Tibial nerve (tissue), 4 donors: ENCODE measurements at places on chromosomes 7 and 10. TPM values are rescaled to one million over a fixed set of nuclear protein-coding genes. Genes with fewer than 3 reads are reported as not detected.

GRCh38 chr10:130737621-130738020 lies 573.9 kb downstream of the TCERG1L start:
- no peaks in the 10 kb centered on the region for H3K27me3 ChIP-seq
- H3K4me3 ChIP-seq = no peak overlapping the region
- DNase-seq = no peak
- no peaks in the 10 kb centered on the region for H3K36me3 ChIP-seq

DNA sequence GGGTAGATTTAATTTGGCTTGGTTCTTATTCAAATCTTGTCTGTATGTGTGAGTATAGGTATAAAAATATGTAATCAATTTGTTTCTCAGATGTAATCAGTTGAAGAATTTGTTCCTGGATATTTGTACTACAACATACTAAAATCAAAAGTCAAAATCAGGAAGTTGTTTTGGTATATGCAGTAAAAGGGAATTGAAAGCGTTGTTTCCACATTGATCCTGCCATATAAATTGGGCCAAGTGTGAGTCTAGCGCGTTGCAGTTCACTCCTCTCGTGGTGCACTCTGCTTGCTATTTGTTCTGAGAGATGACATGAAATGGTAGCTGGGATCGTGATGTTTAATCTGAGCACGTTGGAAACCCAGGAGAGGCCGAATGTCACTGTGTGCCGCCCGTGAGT lies 55.9 kb downstream of the SHH start:
- H3K4me1 ChIP-seq = peaks cover 50% of the 10 kb centered on the region
- no peak overlapping the region for H3K4me3 ChIP-seq
- H3K27ac ChIP-seq = no peak overlapping the region
- no peaks in the 10 kb centered on the region for H3K27me3 ChIP-seq

DNA sequence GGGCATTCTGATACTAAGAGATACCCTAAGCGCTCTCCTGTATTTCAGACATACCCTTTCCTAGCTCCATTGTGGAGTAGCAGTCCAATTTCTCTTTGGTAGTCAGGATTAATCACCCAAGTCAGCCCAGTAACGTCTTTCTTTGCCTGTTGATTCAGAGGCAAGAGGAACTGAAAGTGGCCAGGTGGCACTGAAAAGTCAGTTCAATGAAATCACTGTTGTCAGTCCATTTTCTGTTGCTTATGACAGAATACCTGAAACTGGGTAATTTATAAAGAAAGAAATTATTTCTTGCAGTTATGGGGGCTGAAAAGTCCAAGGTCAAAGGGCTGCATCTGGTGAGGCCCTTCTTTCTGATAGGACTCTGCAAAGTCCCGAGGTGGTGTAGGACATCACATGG lies 40.2 kb downstream of the ANKRD61 start:
- no peak for DNase-seq
- no peak overlapping the region for H3K27ac ChIP-seq
- H3K4me3 ChIP-seq = no peak overlapping the region
- no peaks in the 10 kb centered on the region for H3K4me1 ChIP-seq
- no peaks in the 10 kb centered on the region for H3K36me3 ChIP-seq
- no peaks in the 10 kb centered on the region for H3K27me3 ChIP-seq

Gene CPA2
- total RNA-seq = 2.2 TPM

- no peaks in the 10 kb centered on the region for H3K27me3 ChIP-seq
- H3K4me1 ChIP-seq = no peaks in the 10 kb centered on the region
- no peak for DNase-seq
- no peak overlapping the region for H3K4me3 ChIP-seq
- no peak overlapping the region for H3K27ac ChIP-seq
- no peaks in the 10 kb centered on the region for H3K36me3 ChIP-seq
Observed at GRCh38 chr10:85250304-85250703, 921.9 kb downstream of the CCSER2 start.

GRCh38 chr10:132098539-132099388 lies 33.0 kb downstream of the JAKMIP3 start:
- no peaks in the 10 kb centered on the region for H3K4me1 ChIP-seq
- H3K27me3 ChIP-seq = no peaks in the 10 kb centered on the region
- H3K27ac ChIP-seq = no peak overlapping the region
- no peaks in the 10 kb centered on the region for H3K36me3 ChIP-seq
- H3K4me3 ChIP-seq = no peak overlapping the region
- DNase-seq = no peak

DNA sequence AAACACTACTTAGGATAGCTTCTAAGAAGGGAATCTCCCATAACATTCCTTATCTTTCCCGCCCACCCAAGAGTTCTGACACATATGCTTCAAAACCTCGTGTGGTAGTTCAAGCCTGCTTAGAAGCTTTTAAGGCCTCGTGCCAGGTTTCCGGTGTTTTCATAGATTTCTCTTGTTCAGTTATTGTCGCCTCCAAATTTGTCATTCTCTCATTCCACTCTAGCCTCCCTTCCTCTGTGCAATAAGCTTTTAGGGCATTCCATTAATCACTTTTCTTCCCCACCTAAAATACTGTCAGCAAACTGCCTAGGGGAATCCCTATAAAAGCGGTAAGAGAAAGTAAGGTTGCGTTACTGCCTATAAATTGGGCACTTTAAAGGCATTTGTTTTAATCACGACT lies 718 bp upstream of the BPGM start:
- no peaks in the 10 kb centered on the region for H3K27me3 ChIP-seq
- H3K27ac ChIP-seq = peak overlapping the region; percentile 97
- peak overlapping the region; percentile 61 for H3K4me3 ChIP-seq
- H3K4me1 ChIP-seq = peaks cover 4% of the 10 kb centered on the region

DNA sequence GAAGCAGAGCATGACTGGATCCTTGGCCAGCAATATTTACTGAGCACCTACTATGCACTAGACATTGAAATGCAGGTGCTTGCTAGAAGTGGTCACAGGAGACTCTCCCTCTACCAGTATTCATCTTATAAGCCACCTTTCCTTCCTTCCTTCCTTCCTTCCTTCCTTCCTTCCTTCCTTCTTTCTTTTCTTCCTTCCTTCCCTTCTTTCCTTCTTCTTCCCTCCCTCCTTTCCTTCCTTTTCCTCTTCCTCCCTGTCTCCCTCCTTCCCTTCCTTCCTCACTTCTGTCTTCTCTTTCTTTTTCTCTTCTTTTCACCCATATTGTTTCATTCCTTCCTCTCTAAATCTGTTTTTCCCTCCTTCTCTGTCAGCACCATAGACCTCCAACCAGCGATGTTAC lies 47.3 kb upstream of the TCF7L2 start:
- no peak overlapping the region for H3K27ac ChIP-seq
- no peaks in the 10 kb centered on the region for H3K36me3 ChIP-seq
- no peaks in the 10 kb centered on the region for H3K27me3 ChIP-seq
- H3K4me1 ChIP-seq = peaks cover 8% of the 10 kb centered on the region
- DNase-seq = no peak
- H3K4me3 ChIP-seq = no peak overlapping the region

DNA sequence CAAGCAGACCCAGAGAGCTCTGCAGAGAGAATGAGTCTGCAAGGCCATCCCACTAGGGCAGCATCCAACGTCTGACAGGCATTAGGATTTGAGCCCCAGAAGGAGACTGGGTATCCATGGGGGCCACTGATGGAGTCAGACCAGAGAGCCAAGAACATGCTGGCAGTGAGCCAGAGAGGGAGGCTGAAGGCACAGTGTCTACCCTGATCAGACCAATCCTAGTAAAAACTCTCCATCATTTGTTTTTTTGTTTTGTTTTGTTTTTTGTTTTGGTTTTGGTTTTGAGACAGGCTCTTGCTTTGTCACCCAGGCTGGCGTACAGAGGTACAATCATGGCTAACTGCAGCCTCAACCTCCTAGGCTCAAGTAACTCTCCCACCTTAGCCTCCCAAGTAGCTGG lies 133.1 kb upstream of the LYZL2 start:
- no peaks in the 10 kb centered on the region for H3K4me1 ChIP-seq
- no peaks in the 10 kb centered on the region for H3K27me3 ChIP-seq
- H3K4me3 ChIP-seq = no peak overlapping the region

DNA sequence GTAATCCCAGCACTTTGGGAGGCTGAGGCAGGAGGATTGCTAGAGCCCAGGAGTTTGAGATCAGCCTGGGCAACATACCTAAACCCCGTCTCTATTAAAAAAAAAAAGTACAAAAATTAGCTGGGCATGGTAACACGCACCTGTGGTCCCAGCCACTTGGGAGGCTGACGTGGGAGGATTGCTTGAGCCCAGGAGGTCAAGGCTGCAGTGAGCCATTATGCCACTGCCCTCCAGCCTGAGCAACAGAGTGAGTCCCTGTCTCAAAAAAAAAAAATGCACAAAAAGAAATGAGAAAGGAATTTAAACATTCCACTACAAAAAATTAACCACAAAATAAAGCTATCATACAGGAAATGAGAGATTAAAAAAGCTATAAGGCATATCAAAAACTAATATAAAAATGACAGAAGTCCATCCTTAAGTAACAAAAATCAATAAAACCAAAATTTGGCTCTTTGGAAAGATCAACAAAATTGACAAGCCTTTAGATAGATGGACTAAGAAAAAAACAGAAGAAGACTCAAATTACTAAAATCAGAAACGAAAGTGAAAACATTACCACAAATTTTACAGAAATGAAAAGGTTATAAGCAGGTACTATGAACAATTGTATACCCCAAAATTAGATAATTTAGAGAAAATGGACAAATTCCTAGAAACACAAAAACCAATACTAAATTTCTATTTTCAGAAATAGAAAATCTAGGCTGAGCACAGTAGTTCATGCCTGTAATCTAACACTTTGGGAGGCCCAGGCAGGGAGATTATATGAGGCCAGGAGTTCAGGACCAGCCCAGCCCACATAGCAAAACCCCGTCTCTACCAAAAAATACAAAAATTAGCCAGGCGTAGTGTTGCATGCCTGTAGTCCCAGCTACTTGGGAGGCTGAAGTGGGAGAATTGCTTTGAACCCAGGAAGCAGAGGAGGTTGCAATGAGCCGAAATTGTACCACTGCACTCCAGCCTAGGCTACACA lies 42.4 kb upstream of the NANOS1 start:
- H3K27me3 ChIP-seq = no peaks in the 10 kb centered on the region
- no peak overlapping the region for H3K4me3 ChIP-seq
- no peak overlapping the region for H3K27ac ChIP-seq
- DNase-seq = no peak
- no peaks in the 10 kb centered on the region for H3K36me3 ChIP-seq

DNA sequence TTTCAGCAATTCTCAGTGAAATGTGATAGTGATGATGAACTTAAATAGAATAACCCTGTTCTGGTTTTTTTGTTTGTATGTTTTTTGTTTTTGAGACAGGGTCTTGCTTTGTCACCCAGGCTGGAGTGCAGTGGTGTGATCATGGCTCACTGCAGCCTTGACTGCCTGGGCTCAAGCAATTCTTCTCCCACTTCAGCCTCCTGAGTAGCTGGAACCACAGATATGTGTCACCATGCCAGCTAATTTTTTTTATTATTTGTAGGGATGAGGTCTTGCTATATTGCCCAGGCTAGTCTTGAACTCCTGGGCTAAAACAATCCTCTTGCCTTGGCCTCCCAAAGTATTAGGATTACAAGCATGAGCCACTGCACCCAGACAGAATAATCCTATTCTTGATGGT lies 14.3 kb upstream of the COL17A1 start:
- H3K27ac ChIP-seq = no peak overlapping the region
- H3K27me3 ChIP-seq = no peaks in the 10 kb centered on the region
- no peaks in the 10 kb centered on the region for H3K36me3 ChIP-seq
- no peaks in the 10 kb centered on the region for H3K4me1 ChIP-seq
- no peak for DNase-seq
- H3K4me3 ChIP-seq = no peak overlapping the region
